ENCODE measurements at places on chromosomes 13 and 19. TPM values are rescaled to one million over a fixed set of nuclear protein-coding genes. Genes with fewer than 3 reads are reported as not detected.

Gene CATSPERD
- 0.17 TPM for polyA plus RNA-seq

Gene IGFL1
- polyA plus RNA-seq = not detected

GRCh38 chr13:51920786-51921185, 59.0 kb downstream of the CCDC70 start:
- H3K4me1 ChIP-seq = peaks cover 3% of the 10 kb centered on the region
- H3K27ac ChIP-seq = no peak overlapping the region
- H3K4me3 ChIP-seq = no peak overlapping the region
- no peaks in the 10 kb centered on the region for H3K36me3 ChIP-seq

DNA sequence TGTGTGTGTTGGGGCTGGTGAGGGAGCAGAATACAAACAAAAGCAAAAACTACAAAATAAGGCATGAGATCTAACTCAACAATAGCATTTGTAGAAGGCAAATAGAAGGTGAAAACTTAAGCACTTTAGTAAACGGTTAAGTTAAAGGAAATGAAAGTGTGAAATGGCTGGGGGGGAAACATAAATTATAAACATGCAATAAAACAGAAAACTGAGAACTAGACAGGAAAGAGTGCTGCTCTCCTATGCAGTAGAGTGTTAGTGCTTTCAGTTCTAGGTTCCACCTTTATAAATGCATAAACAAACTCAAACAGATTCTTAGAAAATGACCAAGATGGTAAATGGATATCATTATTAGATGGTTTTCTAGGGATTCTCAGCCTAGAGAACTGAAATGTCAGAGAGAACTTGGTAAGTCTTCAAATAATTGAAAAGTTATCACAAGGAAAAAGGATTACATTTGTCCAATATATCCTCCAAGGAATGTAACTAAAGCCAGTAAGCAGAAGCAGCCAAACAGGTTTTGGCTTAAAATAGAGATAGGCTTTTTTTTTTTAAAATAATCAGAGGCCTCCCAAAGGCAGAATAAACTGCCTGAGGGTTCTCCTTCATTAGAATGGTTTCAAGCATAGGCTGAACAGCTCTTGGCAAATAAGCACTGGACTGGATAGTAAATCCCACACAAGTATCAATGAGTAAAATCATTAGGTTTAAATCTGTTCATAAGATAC, 23.3 kb downstream of the RBM26 start:
- peaks cover 10% of the 10 kb centered on the region for H3K36me3 ChIP-seq
- no peaks in the 10 kb centered on the region for H3K27me3 ChIP-seq
- H3K4me1 ChIP-seq = peaks cover 39% of the 10 kb centered on the region

DNA sequence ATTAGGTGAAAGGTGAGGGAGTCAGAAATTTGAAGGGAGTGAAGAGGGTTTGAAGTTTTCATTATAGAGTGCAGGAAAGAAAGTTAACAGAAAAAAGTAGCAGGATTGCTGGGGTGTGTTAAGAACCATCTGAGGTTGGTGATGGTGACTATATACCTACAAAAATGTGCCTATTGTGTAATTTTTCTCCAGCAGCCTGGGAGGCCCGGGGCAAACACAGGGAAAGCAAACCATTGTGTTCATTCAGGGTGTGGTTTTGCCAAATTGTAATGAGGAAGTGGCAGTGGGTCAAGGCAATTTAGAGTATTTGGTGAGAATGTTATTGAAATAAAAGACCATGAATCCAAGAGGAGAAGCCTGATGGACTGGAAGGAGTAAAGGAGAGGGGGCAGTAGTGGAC, 8.2 kb upstream of the SUCLA2 start:
- DNase-seq = no peak
- H3K27me3 ChIP-seq = no peaks in the 10 kb centered on the region
- no peak overlapping the region for H3K4me3 ChIP-seq
- H3K36me3 ChIP-seq = no peaks in the 10 kb centered on the region

GRCh38 chr19:35052599-35053190, 11.2 kb downstream of the HPN start:
- no peak for DNase-seq
- H3K27ac ChIP-seq = no peak overlapping the region
- H3K4me1 ChIP-seq = no peaks in the 10 kb centered on the region
- H3K36me3 ChIP-seq = no peaks in the 10 kb centered on the region
- H3K4me3 ChIP-seq = no peak overlapping the region

- peaks cover 30% of the 10 kb centered on the region for H3K4me1 ChIP-seq
Measured at GRCh38 chr19:12773571-12773970, 1.8 kb downstream of the HOOK2 start.

Gene NKPD1
- 0.05 TPM for polyA plus RNA-seq

Gene SIGLEC10
- 0.15 TPM for polyA plus RNA-seq
